ENCODE measurements at places on chromosomes 13 and 19.

- peak; percentile 30 for DNase-seq
Measured at GRCh38 chr19:45153339-45154063, 7.3 kb downstream of the NKPD1 start.

DNA sequence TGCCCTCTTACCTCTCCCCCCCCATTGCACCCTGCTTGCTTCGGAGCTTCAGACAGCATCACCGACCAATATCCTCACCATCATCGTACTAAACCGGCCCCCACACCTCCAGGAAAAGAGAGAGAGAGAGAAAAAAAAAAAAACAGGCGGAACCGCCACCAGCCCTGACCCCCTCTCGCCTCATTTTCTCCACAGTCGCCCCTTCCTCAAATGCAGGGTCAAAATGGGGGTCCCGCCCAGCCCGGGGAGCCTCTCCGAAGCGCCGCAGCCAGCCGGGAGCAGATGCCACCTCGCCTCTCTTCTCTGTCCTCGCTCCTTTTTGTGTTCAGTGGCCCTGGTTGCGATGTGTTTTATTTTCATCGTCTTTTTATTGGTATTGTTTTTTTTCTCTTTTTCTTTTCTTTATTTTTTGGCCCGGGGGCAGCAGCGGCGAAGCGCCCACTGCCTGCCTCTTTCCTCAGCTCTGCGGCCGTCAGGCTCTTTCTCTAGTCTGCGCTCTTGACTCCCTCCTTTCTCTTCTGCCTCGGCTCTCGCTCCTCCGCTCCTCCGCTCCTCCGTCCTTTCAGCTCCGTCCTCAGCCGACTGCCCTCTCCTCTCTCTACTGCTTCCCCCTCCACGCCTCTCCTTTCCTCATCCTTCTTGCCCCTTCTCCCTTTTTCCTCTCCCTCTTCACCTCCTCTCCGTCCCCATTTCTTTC is 41.4 kb downstream of the DEDD2 start:
- DNase-seq: no peak

DNA sequence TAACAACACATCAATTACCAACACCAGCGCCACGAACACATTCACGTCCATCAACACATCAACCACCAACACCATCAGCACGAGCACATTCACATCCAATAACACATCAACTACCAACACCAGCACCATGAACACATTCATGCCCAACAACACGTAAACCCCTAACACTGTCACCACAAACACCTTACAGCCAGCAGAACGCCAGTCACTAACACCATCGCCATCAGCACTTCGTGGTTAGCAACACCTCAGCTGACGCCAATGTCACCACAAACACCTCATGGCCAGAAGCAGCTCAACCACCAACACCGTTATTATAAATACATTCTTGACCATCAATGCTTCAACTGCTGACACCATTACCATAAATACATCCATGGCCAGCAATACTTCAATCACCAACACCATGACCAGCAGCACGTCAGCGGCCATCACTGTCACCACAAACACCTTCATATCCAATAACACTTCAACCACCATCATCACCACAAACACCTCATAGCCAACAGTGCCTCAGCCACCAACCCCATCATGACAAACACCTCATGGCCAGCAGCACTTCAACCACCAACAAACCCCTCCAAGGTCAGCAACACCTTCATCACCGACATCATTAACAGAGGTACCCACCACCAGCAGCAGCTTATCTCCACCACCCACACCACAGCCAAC is 9.4 kb downstream of the FCER2 start:
- DNase-seq: peak; percentile 33

GRCh38 chr13:95250961-95251360 is 50.3 kb downstream of the ABCC4 start:
- DNase-seq: no peak

GRCh38 chr19:12955996-12956395 is 1.0 kb downstream of the GADD45GIP1 start:
- no peak for DNase-seq

DNA sequence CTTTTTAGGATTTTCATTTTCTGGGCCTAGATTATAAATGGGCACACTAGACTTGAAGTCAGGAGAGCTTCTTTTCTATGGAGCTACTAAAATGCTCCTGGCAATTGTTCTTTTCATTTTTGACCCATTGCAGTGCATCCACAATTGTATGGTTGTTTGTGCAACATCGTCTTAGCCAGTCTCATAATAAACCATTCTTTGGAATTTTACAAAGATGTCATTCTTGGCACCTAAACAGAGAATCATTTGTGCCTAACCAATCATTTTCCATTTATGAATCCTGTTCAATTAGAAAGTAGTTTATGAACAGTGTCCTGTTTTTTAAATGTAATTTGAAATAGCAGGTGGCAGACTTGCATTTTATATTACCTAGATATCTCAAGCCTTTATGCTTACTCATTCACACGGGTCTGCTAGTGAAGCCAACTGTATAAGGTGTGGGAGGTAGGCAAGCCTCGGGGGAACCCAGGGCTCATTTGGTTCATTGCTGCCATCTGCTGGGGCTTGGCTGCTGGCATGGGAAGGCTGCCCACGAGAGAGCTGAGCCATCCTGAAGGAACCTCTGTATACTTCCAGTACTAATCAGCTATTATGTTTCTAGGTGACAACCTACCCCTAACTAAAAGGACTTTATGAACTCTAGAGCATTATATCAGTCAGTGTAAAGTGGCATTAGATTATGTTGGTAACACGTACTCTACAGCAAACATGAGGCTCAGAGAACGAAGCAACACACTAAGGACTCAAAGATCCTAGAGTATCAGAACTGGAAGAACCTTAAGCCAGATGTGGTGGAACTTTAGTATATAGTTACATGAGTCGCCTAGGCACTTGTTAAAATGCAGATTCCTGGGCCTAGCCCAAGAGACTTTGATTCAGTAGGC is 60.0 kb downstream of the TPT1 start:
- DNase-seq: peak; percentile 56

GRCh38 chr13:114100446-114101357 is 31.7 kb downstream of the RASA3 start:
- DNase-seq: no peak

- DNase-seq: no peak
Measured at GRCh38 chr13:99067159-99067985, 89.5 kb upstream of the DOCK9 start.

DNA sequence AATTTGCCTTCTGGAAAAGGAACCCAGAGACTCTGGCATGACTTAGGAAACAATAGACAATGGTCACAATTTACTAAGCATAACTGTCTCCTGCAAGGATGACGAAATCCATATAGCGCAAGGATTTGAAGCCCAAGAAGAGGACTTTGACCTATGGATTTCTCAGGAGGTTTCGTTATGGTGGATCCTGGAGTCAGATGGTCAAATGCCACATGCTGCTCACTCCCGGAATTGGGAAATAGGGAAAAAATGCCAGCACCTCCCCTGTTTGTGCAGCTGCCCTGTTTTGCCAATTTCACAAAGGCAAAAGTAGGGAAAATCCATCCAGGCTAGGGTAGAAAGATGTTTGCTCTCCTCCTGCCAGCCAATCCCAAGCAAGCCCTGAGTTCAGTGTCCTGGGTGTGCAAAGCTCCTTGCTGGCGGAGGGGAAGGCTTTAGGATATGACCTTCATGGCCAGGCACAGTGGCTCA is 23.4 kb downstream of the RDH8 start:
- no peak for DNase-seq

- DNase-seq: no peak
Measured at GRCh38 chr19:42212886-42213285, 4.6 kb downstream of the DEDD2 start.

DNA sequence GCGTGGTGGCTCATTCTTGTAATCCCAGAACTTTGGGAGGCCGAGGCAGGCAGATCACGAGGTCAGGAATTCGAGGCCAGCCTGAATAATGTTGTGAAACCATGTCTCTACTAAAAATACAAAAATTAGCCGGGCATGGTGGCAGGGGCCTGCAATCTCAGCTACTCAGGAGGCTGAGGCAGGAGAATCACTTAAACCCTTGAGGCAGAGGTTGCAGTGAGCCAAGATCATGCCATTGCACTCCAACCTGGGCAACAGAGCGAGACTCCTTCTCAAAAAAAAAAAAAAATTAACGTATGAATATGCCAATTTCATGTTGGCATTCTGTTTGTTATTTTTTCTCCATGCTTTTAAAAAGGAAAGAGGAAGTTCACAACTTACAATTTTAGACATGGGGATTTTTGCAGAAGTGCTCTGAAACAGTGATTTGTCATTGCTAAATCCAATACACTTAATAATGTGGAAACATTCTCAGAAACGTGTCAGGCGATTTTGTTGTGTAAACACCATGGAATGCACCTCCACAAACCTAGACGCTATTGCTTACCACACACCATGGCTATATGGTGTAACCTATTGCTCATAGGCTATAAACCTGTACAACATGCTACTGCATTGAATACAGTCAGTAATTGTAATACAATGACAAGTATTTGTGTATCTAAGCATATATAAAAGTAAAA is 115.9 kb upstream of the PCDH20 start:
- DNase-seq: no peak

DNA sequence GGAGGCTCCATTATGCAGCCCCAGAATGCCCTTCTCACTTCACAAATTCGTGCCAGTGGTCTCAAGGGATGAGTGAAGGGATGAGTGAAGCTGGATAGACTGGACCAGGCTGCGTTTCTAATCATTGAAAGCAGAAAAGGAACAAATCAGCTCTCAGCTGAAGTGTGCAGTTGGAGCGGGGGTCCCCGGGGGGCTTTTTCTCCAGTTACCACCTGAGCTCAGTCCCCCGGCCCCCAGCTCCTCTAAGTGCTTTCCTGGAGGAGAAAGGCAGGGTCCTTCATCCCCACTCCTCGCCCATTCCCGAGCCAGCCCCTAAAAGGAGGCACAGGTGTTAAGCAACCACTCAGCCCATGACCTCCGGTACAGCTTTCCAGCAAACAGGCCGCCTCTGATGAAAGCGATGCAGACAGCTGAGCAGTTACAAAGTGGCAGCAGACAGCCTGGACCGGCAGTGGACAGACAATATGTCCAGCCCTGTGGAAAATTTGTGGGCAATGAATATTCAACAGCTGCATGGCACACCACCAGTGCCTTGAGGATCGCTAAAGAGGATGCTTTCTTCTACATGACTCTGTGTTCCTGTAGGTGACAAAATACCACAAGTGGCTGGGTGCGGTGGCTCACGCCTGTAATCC is 110.7 kb upstream of the UBL3 start:
- no peak for DNase-seq

- no peak for DNase-seq
Measured at GRCh38 chr13:69872321-69873047, 235.1 kb upstream of the ATXN8OS start.

- no peak for DNase-seq
Measured at GRCh38 chr19:38836159-38836982, 4.8 kb upstream of the ECH1 start.

DNA sequence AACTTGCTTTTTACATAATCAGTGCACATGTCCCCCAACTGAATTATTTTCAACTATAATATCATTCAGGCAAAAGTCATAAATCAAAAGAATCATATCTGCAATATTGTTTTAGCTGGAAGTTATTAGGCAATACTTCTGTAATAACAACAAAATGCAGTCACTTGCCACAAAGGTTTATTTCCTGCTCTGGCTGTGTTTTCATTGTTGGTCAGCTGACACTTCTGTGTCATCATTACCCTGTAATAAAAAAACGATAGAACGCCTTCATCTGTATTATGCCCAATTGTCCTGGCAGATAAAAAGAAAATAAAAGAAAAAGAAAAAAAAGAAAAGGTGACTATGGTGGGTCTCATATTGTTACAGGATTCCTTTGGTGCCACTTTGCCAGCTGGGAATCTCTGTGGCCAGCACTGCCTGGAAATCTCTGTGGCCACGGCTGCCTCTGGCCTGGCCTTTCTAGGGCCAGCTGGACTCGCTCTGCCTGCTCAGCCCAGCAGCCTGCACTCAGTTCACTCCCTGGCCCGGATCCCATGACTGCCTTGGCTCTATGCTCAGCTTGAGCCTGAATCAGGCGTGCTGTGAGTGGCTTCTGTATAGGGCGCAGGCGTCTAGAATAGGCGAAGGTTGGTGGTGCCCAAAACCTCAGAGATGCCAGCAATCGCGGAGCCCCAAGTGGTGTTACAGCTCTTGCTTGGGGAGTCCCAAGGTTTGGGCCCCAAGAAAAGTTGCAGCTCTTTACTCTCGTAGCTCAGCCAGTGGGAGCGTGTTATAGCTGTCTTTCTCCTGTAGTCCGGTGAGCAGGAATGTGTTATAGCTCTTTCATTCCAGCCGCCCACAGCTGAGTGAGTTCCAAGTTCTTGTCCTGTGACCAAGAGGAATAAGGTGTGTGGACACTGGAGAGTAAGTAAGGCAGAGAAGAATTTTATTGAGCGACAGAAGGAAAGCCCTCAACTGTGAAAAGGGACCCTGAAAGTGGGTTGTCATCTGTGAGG is 1227.1 kb downstream of the SLITRK1 start:
- no peak for DNase-seq

- no peak for DNase-seq
Measured at GRCh38 chr13:86976521-86977324, 694.4 kb upstream of the SLITRK5 start.

DNA sequence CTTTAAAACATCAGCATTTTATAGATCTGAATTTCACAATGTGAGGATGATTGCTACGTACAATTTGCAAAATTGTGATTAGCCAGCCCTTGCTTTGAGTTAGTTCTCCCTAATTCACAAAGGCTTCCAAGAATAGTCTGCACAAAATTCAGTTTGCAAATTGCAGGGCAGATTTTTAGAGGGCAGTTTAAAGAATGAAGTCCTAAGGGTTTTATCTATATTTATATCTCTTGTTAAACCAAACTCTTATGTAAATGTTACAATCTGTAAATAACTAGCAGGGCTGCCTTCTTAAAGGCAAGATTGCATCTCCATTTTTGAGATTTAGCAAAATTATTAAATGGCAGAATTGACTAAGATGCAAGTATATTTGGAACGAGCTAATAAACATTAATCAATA is 52.8 kb upstream of the ZNF536 start:
- DNase-seq: no peak

GRCh38 chr13:23430664-23431063 is 2.8 kb downstream of the SACS start:
- no peak for DNase-seq

DNA sequence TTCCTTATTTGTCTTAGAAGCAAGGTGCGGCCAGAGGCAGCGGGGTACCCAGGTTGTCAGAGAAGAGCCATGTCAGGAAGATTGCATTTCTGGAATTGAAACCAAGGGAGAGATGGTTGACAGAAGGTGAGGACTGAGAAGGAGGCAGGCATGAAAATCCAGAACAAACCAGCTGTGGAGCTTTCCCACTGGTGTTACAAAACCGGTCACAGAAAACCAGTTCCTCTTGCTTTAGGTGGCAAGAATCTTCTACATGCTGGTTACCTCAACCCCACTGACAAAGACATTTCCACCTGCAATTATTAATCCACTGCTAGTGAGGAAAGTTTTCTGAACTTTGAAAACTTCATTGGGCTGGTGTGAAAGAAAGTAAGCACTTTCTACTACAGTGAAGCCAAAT is 64.0 kb upstream of the MED4 start:
- DNase-seq: no peak

All from activated CD4-positive, alpha-beta T cell treated with anti-CD3 and anti-CD28 coated beads, Interleukin-2, amount 50 U/mL, for 16 hours (primary cell).